Activated T-cell treated with anti-CD3 and anti-CD28 coated beads for 4 hours (primary cell): ENCODE measurements at places on chromosomes 2 and 18.

DNA sequence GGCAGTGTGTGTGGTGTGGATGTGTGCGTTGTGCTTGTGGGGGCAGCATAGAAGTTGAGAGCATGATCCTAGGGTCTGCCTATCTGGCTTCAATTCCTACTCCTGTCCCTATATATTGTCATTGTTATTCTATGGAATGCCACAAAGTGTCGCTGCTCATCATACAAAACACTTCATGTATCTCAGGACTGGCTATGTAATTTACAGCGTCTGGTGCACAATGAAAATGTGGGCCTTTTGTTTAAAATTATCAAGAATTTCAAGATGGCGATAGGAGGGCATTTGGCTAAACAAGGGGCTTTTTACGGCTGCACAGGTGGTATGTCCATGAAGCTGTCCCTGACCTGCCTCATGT is 3.4 kb downstream of the SERPINB2 start:
- DNase-seq: no peak

DNA sequence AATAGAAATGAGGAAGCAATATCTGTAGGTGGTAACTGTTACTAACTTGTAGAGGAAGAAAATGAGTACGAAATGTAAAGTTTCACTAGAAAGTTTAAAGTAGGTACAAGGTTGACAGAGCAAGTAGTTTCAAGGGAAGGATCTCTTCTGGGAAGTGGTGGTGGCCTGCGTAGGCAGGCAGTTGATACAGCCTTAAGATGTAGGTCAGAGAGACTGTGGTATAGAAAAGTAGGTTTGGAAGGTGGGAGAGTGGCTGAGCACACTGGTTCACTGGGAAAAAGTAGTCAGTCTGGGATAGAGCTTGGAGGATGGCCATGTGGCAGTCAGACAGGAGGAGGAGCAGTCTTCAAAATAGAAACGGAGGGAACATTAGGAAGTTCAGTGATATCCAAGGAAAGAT is 23.5 kb downstream of the KDM3A start:
- DNase-seq: no peak

GRCh38 chr2:161954103-161954502 is 119.9 kb downstream of the DPP4 start:
- no peak for DNase-seq

GRCh38 chr2:166179201-166179600 is 51.4 kb upstream of the SCN1A start:
- DNase-seq: no peak

- no peak for DNase-seq
Observed at GRCh38 chr2:118264232-118264990, 176.1 kb downstream of the INSIG2 start.

- no peak for DNase-seq
Observed at GRCh38 chr2:121776885-121777698, 21.6 kb downstream of the TSN start.

DNA sequence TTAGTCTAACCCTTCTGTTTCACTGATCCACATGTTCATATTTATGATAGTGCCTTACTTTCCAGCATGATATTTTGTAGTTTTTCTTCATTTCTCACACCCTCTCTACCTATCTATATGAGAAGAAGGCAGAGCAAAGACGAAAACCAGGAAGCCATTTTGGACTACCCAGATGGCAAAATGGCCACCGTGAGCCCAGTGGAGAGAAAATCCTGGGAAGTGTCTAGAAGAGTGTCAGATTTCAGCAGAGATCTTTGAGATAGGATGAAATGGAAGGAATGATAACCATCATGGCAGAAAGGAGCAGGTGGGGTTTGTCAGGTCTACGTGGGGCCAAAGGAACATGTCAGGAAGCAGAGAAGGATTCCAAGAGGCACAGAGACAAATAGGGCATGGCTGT is 84.0 kb upstream of the MYCN start:
- no peak for DNase-seq
